ENCODE measurements at places on chromosomes 7 and 10. TPM values are rescaled to one million over a fixed set of nuclear protein-coding genes. Genes with fewer than 3 reads are reported as not detected.

Gene EZH2
- total RNA-seq, result 7.9 TPM

Gene KCND2
- total RNA-seq, result 3.7 TPM

Gene C10orf67
- total RNA-seq, result not detected

GRCh38 chr10:91432175-91432574 lies 22.0 kb downstream of the HECTD2 start:
- no peak for DNase-seq
- H3K27ac ChIP-seq, result no peak overlapping the region
- peaks cover 4% of the 10 kb centered on the region for H3K36me3 ChIP-seq
- H3K27me3 ChIP-seq, result no peaks in the 10 kb centered on the region
- H3K4me3 ChIP-seq, result no peak overlapping the region

Gene SPRN
- total RNA-seq, result not detected

DNA sequence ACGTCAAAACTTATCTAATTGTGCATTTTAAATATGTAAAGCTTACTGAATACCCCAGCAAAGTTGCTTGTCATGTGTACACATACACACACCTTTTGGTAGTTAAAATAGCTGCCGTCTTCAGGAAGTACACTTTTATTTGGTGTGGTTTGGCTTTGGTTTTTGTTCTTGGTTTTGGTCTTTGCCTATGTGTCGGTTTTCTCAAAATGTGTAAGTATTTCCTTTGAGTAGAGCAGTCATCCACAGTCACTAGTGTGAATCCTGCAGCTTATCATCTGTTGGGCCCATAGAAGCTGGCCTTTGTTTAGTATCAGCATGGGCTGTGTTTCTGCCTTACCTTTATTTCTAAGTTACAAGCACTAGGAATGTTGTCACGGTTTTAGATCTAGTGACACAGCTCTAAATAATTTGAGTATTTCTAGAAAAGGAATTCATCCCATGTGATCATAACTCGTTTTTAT lies 35.3 kb downstream of the NET1 start:
- no peaks in the 10 kb centered on the region for H3K36me3 ChIP-seq
- DNase-seq, result no peak
- H3K4me3 ChIP-seq, result peak overlapping the region; percentile 56
- peaks cover 16% of the 10 kb centered on the region for H3K4me1 ChIP-seq

- H3K27ac ChIP-seq, result no peak overlapping the region
- no peak overlapping the region for H3K4me3 ChIP-seq
- no peaks in the 10 kb centered on the region for H3K36me3 ChIP-seq
- no peaks in the 10 kb centered on the region for H3K27me3 ChIP-seq
- no peak for DNase-seq
- H3K4me1 ChIP-seq, result no peaks in the 10 kb centered on the region
Measured at GRCh38 chr7:13017333-13017857, 330.0 kb downstream of the ARL4A start.

- DNase-seq, result no peak
- no peak overlapping the region for H3K4me3 ChIP-seq
- H3K27ac ChIP-seq, result no peak overlapping the region
- no peaks in the 10 kb centered on the region for H3K36me3 ChIP-seq
Measured at GRCh38 chr10:49613165-49613881, 514 bp upstream of the CHAT start.

- H3K36me3 ChIP-seq, result no peaks in the 10 kb centered on the region
- no peaks in the 10 kb centered on the region for H3K4me1 ChIP-seq
- no peak overlapping the region for H3K27ac ChIP-seq
- H3K27me3 ChIP-seq, result no peaks in the 10 kb centered on the region
- no peak overlapping the region for H3K4me3 ChIP-seq
Measured at GRCh38 chr10:131477457-131478121, 166.1 kb upstream of the TCERG1L start.

GRCh38 chr7:144027070-144027469 lies 21.7 kb upstream of the OR2A5 start:
- no peaks in the 10 kb centered on the region for H3K4me1 ChIP-seq
- H3K27me3 ChIP-seq, result no peaks in the 10 kb centered on the region
- H3K27ac ChIP-seq, result no peak overlapping the region

Gene FOXI2
- total RNA-seq, result 0.25 TPM

- H3K4me1 ChIP-seq, result no peaks in the 10 kb centered on the region
- no peaks in the 10 kb centered on the region for H3K36me3 ChIP-seq
- DNase-seq, result no peak
Measured at GRCh38 chr10:94757916-94758315, 4.6 kb upstream of the CYP2C19 start.

DNA sequence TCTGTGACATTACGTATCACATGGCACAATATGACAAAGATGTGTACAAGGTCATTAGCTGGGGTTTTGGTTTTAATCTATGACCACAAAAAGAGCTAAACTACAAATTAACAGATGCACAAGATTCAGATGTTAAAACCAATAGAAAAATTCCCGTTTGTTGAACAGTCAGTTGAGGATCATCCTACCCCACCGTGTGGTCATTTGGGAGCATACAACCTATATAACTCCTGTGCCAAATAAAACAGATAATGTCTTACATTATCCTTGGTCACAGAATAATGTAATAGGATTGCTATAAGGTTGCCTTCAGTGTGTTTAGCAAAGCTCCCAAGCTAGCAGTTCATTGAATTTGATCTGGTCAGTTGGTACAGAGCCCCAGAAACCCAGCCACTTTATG lies 28.2 kb downstream of the ASNS start:
- no peaks in the 10 kb centered on the region for H3K27me3 ChIP-seq
- no peak overlapping the region for H3K4me3 ChIP-seq
- H3K27ac ChIP-seq, result no peak overlapping the region
- H3K36me3 ChIP-seq, result no peaks in the 10 kb centered on the region
- DNase-seq, result no peak

- H3K36me3 ChIP-seq, result no peaks in the 10 kb centered on the region
- H3K27ac ChIP-seq, result peak overlapping the region; percentile 68
- DNase-seq, result no peak
- H3K27me3 ChIP-seq, result no peaks in the 10 kb centered on the region
- H3K4me3 ChIP-seq, result no peak overlapping the region
- peaks cover 49% of the 10 kb centered on the region for H3K4me1 ChIP-seq
Measured at GRCh38 chr10:63515002-63515763, 6.0 kb upstream of the REEP3 start.

GRCh38 chr10:98255146-98255877 lies 12.7 kb downstream of the LOXL4 start:
- no peaks in the 10 kb centered on the region for H3K27me3 ChIP-seq
- no peak overlapping the region for H3K4me3 ChIP-seq
- peaks cover 8% of the 10 kb centered on the region for H3K36me3 ChIP-seq
- no peak for DNase-seq
- H3K4me1 ChIP-seq, result peaks cover 15% of the 10 kb centered on the region
- H3K27ac ChIP-seq, result no peak overlapping the region

DNA sequence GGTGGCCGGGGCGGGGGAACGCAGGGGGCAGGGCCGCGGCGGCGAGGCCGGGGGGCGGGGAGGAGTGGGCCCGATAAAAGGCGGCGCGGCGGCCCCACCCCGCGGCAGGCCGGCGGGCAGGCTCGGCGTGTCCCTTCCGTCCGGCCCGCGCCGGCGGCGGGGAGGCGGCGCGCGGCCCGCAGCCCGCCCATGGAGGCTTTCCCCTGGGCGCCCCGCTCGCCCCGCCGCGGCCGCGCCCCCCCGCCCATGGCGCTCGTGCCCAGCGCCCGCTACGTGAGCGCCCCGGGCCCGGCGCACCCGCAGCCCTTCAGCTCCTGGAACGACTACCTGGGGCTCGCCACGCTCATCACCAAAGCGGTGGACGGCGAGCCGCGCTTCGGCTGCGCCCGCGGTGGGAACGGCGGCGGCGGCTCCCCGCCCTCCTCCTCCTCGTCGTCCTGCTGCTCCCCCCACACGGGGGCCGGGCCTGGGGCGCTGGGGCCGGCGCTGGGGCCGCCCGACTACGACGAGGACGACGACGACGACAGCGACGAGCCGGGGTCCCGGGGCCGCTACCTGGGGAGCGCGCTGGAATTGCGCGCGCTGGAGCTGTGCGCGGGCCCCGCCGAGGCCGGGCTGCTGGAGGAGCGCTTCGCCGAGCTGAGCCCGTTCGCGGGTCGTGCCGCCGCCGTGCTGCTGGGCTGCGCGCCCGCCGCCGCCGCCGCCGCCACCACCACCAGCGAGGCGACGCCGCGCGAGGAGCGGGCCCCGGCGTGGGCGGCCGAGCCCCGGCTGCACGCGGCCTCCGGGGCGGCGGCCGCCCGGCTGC lies at the start of gene NANOS1:
TSS of gene NANOS1 (plus strand) at position 102 of the 808 bp plus-strand sequence. CDS start at position 190, 88 bp downstream.
- H3K27ac ChIP-seq, result peak within 1 kb of the TSS; percentile 56
- H3K4me3 ChIP-seq, result peak within 1 kb of the TSS; percentile 58
- no peaks in the 10 kb centered on the region for H3K36me3 ChIP-seq
- peaks cover 23% of the 10 kb centered on the region for H3K4me1 ChIP-seq

Gene FAM25G
- total RNA-seq, result not detected

GRCh38 chr7:74343281-74344131 lies 54.3 kb downstream of the CLIP2 start:
- H3K27ac ChIP-seq, result no peak overlapping the region

- no peak for DNase-seq
- H3K27ac ChIP-seq, result no peak overlapping the region
- no peak overlapping the region for H3K4me3 ChIP-seq
- H3K4me1 ChIP-seq, result peaks cover 5% of the 10 kb centered on the region
- no peaks in the 10 kb centered on the region for H3K36me3 ChIP-seq
- no peaks in the 10 kb centered on the region for H3K27me3 ChIP-seq
Measured at GRCh38 chr7:37531225-37531624, 82.6 kb upstream of the ELMO1 start.

DNA sequence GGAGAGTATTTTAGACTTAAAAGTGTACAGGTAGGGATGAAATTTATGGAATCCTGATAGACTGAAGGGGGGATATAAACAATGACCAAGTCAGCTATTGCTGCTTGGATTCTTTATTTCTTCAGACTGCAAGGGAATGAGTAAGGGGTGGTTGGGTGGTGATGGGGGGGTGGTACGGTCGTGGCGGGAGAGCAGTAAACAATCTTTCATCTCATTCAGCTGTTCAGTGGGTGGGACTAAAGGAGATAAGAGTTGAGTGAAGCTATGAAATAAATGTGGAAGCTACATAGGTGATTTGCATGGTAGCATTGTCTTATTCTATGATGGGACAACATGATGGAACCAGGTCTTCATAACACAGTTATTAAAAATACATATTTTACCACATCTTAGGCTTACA lies 1.8 kb downstream of the SEPTIN7 start:
- H3K27ac ChIP-seq, result peak overlapping the region; percentile 99
- H3K36me3 ChIP-seq, result no peaks in the 10 kb centered on the region
- H3K4me3 ChIP-seq, result peak overlapping the region; percentile 90

Gene NODAL
- not detected for total RNA-seq

Gene MYO1G
- 5.2 TPM for total RNA-seq

Gene CUL1
- 38.5 TPM for total RNA-seq

GRCh38 chr7:6256109-6256483 lies 16.3 kb downstream of the CYTH3 start:
- H3K4me1 ChIP-seq, result peaks cover 86% of the 10 kb centered on the region
- H3K36me3 ChIP-seq, result no peaks in the 10 kb centered on the region
- peak overlapping the region; percentile 62 for H3K27ac ChIP-seq
- H3K27me3 ChIP-seq, result no peaks in the 10 kb centered on the region
- no peak for DNase-seq

- no peak overlapping the region for H3K27ac ChIP-seq
- H3K4me1 ChIP-seq, result no peaks in the 10 kb centered on the region
- no peaks in the 10 kb centered on the region for H3K36me3 ChIP-seq
- H3K4me3 ChIP-seq, result no peak overlapping the region
Measured at GRCh38 chr7:73638911-73639310, 14.6 kb upstream of the MLXIPL start.

- no peak overlapping the region for H3K4me3 ChIP-seq
- no peaks in the 10 kb centered on the region for H3K4me1 ChIP-seq
- DNase-seq, result no peak
- H3K27ac ChIP-seq, result no peak overlapping the region
- H3K27me3 ChIP-seq, result no peaks in the 10 kb centered on the region
Measured at GRCh38 chr7:14739168-14739840, 163.2 kb downstream of the DGKB start.

DNA sequence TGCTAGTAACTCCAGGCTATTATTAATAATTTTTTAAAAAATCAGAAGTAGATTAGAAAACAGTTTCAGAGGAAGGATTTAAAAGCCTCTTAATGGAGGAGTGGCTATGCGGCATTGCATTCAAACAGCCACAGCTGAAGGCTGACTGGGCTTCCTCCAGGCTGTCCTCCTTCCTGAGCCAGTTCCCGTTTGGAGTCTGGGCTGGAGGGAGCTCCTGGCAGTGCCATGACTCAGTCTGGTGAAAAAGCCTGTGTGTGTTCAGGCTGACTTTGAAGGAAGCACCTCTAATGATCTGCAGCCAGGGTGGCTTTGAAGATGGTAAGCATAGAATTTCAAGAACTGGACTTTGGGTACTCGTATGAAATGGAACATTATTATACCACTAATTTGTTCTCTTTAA lies 134.6 kb downstream of the DPP6 start:
- no peaks in the 10 kb centered on the region for H3K27me3 ChIP-seq
- no peak overlapping the region for H3K4me3 ChIP-seq
- H3K36me3 ChIP-seq, result no peaks in the 10 kb centered on the region
- no peak for DNase-seq

GRCh38 chr7:114889646-114890285 lies 32.1 kb upstream of the MDFIC start:
- H3K36me3 ChIP-seq, result no peaks in the 10 kb centered on the region
- no peaks in the 10 kb centered on the region for H3K27me3 ChIP-seq
- H3K4me3 ChIP-seq, result no peak overlapping the region
- H3K4me1 ChIP-seq, result no peaks in the 10 kb centered on the region

DNA sequence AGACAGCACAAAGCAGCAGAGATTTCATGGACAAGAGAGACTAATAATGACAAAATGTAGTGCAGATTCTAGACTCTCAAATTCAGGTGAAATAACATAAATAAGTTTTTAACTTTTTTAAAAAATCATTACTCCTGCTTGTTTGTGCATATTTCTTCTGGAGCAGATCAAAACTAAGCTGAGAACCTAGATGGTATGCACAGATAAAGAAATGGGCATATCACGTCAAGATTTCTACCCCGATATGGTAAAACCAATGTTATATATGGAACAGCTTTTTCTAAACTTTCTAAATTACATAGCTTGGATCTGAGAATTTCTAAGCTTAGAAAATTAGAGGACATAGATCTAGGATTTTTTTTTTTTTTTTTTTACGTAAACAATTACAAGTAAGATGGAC lies 18.2 kb downstream of the TWIST1 start:
- no peak overlapping the region for H3K27ac ChIP-seq
- no peaks in the 10 kb centered on the region for H3K27me3 ChIP-seq
- no peaks in the 10 kb centered on the region for H3K36me3 ChIP-seq
- H3K4me1 ChIP-seq, result no peaks in the 10 kb centered on the region

- H3K27ac ChIP-seq, result no peak overlapping the region
- H3K4me1 ChIP-seq, result peaks cover 29% of the 10 kb centered on the region
- H3K36me3 ChIP-seq, result no peaks in the 10 kb centered on the region
Measured at GRCh38 chr10:77516575-77516974, 121.0 kb downstream of the KCNMA1 start.

DNA sequence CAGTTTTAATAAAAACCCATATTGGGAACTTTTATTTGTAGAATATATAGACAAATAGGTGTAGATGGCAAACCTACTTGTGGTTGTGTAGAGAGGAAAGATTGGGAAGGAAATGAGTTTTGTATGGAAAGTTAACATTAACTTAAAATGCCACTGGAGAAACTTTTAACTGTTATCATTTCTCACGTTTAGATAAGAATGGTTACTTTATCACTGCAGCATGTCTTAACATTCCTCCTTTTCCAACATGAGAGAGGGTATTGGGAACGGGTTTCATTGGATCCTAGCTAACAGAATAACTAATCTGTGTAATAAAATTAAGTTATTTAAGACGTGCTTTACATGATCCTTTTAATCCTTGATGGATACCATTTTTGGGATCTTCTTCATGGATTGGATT lies 1.8 kb downstream of the LUC7L2 start:
- no peaks in the 10 kb centered on the region for H3K27me3 ChIP-seq
- peaks cover 55% of the 10 kb centered on the region for H3K4me1 ChIP-seq
- DNase-seq, result no peak
- no peaks in the 10 kb centered on the region for H3K36me3 ChIP-seq
- H3K27ac ChIP-seq, result peak overlapping the region; percentile 100
- H3K4me3 ChIP-seq, result peak overlapping the region; percentile 100

Data from vagina (tissue), 2 donors.